ENCODE measurements at places on chromosomes 7 and 10.

- no peak for DNase-seq
- no peak overlapping the region for H3K4me3 ChIP-seq
- H3K4me1 ChIP-seq, result no peaks in the 10 kb centered on the region
- H3K36me3 ChIP-seq, result no peaks in the 10 kb centered on the region
Measured at GRCh38 chr10:31368724-31369123, 49.7 kb downstream of the ZEB1 start.

DNA sequence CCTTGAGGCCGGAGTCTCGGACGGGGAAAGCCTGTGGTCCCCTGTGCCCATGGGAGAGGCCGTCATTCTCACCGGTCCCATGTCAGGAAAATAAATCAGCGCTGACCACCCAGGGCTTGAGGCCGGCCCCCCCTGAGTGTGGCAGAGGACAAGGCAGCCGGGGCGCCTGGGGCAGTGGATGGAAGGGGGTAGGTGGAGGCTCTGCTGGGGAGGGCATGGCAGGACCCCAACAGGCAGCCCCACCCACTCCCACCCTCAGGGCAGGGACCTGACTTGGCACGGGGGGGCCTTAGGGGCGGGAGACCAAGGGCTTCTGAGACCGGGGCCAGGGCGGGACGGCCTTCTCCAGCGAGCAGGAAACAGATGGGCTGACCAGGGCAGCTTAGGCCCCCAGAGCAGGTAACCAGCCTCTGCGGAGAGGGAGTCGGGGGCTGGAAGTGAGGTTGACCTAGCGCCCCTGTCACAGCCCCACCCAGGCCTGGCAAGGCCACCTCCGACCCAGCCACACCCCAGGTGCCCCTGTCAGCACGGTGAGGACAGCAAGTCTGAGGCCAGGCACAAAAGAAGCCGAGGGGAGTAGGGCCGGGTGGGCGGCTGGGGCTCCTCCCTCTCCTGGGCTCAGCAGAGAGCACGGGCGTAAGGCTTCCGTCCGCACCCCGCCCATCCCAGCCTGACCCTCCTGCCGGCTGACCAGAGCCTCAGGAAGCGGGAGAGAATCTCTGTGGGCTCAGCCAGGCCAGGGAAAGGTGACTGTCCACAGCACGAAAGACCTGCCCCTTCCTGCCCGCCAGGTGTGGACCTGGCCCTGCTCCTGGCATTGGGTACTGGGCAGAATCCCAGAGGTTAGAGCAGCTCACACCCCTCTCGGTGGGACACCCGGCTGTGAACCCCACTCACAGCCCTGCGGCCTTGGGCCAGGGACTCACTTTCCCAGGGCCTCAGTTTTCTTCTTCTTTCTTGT lies 87.4 kb downstream of the FOXL3 start:
- H3K36me3 ChIP-seq, result no peaks in the 10 kb centered on the region
- no peak overlapping the region for H3K4me3 ChIP-seq
- DNase-seq, result no peak
- H3K4me1 ChIP-seq, result peaks cover 18% of the 10 kb centered on the region

GRCh38 chr10:76444034-76444800 lies 1012.8 kb downstream of the LRMDA start:
- no peak for DNase-seq
- H3K36me3 ChIP-seq, result no peaks in the 10 kb centered on the region
- H3K27me3 ChIP-seq, result no peaks in the 10 kb centered on the region
- H3K4me3 ChIP-seq, result no peak overlapping the region
- no peak overlapping the region for H3K27ac ChIP-seq

GRCh38 chr7:34530259-34530658 lies 127.8 kb upstream of the NPSR1 start:
- no peak overlapping the region for H3K4me3 ChIP-seq
- no peaks in the 10 kb centered on the region for H3K27me3 ChIP-seq
- no peaks in the 10 kb centered on the region for H3K36me3 ChIP-seq
- H3K27ac ChIP-seq, result no peak overlapping the region

DNA sequence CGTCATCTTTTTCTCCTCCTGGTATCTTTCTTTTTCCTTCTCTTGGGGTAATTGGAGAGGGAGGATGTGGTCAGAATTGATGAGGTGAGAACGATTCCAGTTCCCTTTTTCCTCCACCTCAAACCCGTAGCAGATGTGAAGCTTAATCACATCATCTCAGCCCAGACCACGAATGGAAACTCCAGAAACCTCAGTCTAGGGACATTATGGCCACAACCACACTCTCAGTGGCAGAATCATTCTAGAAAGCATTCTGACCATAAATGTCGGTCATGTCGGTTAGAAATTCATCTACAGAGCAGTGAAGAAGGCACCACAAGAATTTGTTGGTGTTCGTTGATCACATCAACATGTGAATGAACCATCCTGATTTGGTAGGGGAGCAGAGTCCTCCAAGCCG lies 78.7 kb downstream of the GATA3 start:
- no peaks in the 10 kb centered on the region for H3K36me3 ChIP-seq
- no peak overlapping the region for H3K4me3 ChIP-seq
- no peak overlapping the region for H3K27ac ChIP-seq
- peak; percentile 64 for DNase-seq
